ENCODE measurements at places on chromosomes 3 and 15. TPM values are rescaled to one million over a fixed set of nuclear protein-coding genes. Genes with fewer than 3 reads are reported as not detected.

The FAM174B gene
- 0.16 TPM for total RNA-seq

The PRICKLE2 gene
- total RNA-seq = 26.1 TPM

The STAB1 gene
- total RNA-seq = 0.80 TPM

The GATA2 gene
- 1.7 TPM for total RNA-seq

The MTMR10 gene
- total RNA-seq = 8.5 TPM

The TARS3 gene
- 13.8 TPM for total RNA-seq

The SEMA6D gene
- total RNA-seq = 21.0 TPM

The RTP3 gene
- not detected for total RNA-seq

The PLCB2 gene
- total RNA-seq = not detected
